ENCODE measurements at places on chromosomes 12 and 14.
A peak's percentile ranks its signal among the peaks of the same experiment; 100 is the strongest.

- peak; percentile 96 for DNase-seq
Measured at GRCh38 chr14:68140076-68140741, 320.6 kb downstream of the RAD51B start.

DNA sequence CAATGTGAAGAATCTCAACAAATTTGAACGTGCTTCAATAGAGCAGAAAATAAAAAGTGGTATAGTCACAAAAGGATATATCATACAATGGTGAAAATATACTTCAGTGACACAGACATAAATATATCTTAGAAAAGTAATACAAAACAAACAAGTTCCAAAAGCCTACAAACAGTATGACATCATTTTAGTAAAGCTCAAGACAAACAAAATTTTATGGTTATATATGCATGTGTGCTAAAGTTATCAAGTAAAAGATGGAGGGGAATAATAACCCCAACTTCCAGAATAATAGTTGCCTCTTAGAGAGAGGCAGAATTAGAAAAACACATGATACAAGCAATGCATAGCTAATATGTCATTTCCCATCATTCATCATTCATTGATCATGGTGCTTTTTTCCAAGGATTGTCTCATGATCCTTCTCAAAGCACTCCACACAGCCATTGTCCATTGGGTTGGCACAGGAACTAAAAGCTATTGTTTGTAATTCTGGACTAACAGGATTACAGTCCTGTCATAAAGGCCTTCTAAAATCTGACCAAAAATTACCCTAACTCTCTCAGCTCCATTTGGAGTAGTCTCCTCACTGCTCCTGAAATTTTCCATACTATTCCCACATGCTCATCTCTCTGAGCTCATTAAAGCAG, 59.5 kb downstream of the IFNG-AS1 start:
- DNase-seq = no peak

- no peak for DNase-seq
Measured at GRCh38 chr14:59044707-59045106, 143.8 kb upstream of the DAAM1 start.

- DNase-seq = no peak
Measured at GRCh38 chr12:116443821-116444589, 115.2 kb upstream of the MAP1LC3B2 start.

- no peak for DNase-seq
Measured at GRCh38 chr12:117042862-117043261, 56.4 kb downstream of the TESC start.

- no peak for DNase-seq
Measured at GRCh38 chr12:14193639-14194038, 171.8 kb upstream of the ATF7IP start.

DNA sequence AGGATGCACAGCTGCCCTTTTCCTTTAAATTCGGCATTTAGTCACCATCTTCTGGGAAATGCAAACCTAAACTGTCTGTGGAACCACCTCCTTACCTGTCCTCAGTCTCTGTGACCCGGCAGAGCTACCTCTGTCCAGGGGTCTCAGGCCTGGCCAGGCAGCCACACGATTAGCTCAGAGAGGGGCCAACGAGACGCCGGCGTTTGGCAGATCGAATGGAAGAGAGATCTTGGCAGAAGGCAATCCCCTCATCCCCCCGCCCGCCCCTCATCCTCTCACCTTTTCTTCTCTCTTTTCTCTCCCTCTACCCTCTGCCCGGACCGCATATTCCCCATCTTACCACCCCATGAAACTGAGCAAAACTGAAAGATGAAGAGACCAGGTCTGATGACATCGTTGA, 101.0 kb downstream of the PIWIL1 start:
- DNase-seq = no peak

DNA sequence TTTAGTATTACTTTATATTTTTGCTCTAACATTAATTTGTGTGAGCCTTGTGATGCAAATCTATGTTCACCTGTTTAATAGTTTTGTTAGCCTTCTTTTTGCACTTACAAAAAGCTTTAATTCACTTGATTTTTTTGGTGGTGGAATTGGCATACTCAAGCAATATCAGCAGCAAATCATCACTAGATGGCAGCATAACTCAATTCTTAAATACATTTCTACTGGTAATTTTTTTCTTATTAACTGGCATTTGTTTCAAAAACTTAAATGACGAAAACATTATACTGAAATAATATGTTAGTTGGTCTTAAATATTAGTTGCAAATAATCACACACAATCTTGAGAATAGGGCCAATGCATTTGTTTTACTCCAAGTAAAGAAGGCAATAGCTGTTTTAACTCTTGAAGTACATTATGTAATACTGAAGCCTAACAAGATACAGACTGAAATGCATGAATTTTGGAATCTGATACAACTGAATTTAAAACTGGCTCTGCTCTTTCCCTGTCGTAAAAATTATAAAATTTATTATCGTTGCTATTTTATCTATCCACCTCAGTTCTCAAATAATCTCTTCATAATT, 151.5 kb downstream of the ATXN7L3B start:
- peak; percentile 50 for DNase-seq

- DNase-seq = no peak
Measured at GRCh38 chr12:40672741-40673271, 19.4 kb upstream of the CNTN1 start.

DNA sequence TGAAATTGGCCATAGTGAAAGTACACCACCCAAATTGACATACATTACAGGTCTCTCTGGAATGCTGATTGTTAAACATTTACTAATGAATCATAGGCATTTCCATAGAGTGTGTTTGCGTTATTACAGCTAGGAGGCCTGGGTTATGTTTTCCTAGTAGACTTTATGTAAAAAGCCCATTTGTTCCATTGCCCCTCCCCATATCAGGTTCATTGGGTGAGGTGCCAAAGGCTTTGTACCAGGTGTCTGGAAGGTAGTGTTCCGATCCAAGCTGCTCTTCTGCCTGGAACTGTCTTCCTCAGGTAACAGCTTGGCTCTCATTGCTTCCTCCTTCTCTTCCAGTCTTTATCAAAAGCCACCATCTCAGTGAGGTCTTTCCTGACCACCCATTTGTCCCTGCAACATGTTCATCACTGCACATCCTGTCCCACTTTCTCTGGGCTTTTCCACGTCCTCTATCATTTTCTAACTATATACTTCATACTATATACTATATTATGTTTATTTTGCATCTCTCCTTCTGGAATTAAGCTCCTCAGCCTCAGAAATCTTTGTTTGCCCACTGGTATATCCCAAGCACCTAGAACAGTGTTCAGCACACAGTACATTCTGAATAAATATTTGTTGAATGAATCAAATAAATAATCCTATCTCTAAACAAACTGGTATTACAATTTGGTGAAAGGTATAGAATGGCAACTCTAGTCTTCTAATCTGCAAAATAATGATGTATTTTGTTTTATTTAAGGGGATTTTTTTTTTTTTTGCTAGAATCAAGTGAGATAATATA, 252.3 kb downstream of the KTN1 start:
- no peak for DNase-seq

DNA sequence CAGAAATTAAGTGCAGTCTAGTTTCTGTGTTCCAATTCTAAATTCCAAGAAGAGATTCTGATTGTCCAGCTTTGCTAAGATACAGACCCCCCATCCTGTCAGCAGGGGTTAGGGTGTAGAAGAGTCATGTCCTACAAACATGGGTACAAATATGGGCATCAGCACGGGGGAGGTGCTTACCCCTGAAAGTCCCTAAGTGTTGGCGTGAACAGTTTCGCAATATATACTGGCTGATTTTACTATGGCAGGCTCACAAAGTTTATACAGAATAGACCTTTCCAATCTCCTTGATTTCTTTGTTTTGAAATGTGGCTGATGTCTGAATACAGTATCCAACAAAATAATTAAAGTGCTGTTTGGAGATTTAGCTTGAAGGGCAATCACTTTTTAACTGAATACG, 71.6 kb upstream of the PPM1H start:
- DNase-seq = no peak

GRCh38 chr12:14424545-14424944, 59.1 kb downstream of the ATF7IP start:
- DNase-seq = no peak

DNA sequence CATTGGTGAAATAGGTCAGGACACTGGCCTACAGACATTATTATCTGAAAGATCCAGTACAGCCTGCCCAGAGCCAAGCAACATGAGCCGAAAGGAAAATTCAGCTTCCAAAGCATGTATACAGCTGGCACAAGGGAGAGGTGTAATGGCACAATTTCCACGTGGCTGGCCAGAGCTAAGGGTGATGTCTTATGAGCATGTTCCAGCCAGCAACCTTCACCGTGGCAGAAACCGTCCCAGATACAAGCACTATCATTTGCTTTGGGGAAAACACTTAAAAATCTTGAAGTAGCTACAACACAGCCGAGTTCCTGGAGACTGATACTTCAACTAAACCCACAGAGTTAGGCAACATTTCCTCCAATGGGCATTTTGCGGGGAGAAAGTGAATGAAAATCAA, 44.5 kb downstream of the CORO1C start:
- no peak for DNase-seq

GRCh38 chr14:21098076-21098891, at the start of gene ZNF219:
Gene ZNF219 (minus strand): TSS chr14:21098655. CDS start chr14:21093591, 5,064 bp downstream.
- DNase-seq = peak; percentile 48

DNA sequence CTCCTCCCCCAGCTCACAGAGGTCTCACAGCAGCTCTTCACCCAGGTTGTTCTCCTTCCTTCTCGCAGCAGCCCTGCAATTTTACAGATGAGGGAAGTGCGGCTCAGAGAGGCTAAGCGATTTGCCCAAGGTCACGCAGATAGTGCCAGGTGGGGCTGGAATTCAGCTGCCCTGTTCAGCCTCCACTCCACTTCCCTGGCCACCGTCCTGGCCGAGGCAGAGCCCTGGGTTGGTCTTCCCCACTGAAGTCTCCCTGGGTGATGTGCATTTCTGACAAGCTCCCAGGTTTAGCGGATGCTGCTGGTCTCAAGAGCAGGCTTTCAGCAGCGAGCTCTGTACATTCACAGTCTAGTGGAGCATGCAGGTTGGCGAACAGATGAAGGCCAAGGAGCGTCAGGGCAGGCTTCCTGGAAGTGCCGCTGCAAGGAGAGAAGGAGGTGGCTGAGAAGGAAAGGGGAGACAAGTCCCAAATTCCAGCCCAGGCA, 28.9 kb upstream of the EML1 start:
- DNase-seq = no peak

GRCh38 chr12:111180426-111181142, 188.3 kb downstream of the PHETA1 start:
- DNase-seq = no peak

DNA sequence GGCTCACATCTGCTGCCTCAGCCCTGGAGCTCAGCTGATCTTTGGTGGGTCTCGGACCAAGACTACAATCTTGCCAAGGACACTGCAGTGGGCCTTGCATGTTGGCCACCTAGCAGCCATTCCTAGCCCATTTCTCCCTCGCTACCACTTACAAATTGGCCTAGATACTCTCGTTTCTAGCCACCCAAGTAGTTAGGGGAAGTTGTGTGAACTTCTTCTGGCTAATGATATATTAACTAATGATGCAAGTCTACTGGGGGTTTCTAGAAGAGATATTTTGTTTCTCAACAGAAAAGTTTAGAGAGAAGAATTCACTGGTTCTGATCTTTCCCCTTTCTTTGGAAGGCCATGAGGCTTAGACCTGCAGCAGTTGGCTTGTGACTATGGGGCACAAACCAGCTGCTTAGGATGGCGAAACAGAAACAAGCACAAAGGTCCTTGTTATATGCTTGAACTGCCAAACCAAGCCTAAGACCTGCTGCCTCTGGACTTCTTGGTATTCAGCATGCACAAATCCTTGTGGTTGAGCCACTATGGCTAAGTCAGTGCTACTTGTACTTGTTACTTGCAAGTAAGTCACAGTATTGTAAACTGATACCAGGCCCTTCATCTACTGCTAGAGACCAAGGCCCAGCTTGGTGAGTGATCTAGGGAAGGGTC, 30.5 kb upstream of the GPATCH2L start:
- no peak for DNase-seq

GRCh38 chr12:102824218-102824835, 92.7 kb downstream of the PAH start:
- DNase-seq = no peak

GRCh38 chr12:78540606-78541336, 323.8 kb upstream of the SYT1 start:
- DNase-seq = no peak

DNA sequence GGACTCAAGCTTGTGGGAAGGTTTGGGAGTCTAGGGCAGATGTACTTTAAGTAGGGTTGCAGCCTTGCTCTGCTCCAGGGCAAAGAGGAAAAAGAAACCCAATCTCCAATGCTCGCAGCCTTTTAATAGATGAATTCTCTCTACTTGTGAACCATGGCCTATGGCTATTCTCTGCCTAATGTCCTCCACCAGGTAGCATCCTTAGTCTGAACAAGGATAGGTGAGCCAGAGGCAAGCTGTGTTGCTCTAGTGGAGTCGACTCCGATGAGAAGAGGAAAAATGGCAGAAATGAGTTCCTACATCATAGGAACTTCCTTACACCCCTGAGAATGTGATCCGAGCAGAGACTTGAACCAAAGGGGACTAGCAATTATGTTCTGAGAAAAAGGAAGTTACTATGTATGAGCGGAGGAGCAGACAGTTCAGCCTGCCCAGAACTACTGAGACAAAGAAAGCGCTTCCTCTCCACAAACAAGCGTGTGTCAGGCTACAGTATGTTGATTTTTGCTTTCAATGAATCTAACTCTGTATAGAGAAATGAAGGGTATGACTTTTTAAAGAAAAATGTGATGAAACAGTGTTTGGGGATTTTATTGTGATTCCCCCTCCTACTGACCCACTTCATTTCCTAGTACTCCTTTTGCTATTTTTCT, 153.6 kb upstream of the ARID2 start:
- DNase-seq = no peak

GRCh38 chr14:94767321-94767878, 2.5 kb downstream of the GSC start:
- DNase-seq = no peak

GRCh38 chr12:32098112-32098511, 8.5 kb upstream of the BICD1 start:
- DNase-seq = no peak

DNA sequence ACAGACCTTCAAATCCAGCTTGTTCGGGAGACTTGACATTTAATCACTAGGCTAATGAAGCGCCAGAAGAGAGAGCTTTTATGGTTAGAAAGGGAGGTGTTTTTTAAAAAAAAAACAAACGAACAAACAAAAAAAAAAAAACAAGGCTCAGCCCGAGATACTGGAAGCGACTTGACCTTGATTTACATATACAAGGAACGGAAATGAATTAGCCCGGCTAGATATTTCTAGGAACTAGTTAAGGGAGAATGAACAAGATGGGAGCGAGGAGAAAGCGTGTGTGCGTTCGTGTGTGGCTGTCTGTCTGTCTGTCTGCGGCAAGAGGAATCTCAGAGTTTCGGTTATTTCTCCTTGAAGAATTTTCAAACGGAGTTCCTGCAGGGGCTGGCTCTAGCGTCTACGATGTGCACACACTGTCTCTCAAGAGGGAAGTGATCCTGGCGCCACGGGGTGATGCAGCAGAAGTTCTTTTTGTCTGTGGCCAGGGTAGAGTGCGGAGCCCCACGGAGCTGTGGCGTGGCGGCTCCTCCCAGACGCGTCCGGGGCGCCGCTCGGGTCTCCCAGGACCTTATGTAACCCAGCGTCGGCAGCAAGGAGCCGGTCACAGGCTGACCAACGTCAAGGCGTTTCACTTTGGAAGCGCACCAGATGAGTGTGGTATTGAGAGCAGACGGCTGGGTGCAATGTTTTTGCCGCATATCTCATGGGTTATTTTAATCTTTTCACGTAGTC, 18.8 kb downstream of the SOCS2 start:
- DNase-seq = peak; percentile 90

- peak; percentile 51 for DNase-seq
Measured at GRCh38 chr14:63454863-63455622, 88.1 kb downstream of the PPP2R5E start.

- DNase-seq = no peak
Measured at GRCh38 chr12:95390192-95390591, 83.8 kb upstream of the METAP2 start.

All from fibroblast of lung (primary cell).